Midbrain (tissue), 1 donor: ENCODE measurements at places on chromosomes 3 and 15.

- DNase-seq = no peak
Measured at GRCh38 chr3:37739579-37740290, 121.9 kb upstream of the CTDSPL start.

GRCh38 chr3:141430316-141430715, 56.5 kb upstream of the RASA2 start:
- no peak for DNase-seq

GRCh38 chr15:36612063-36612788, 32.8 kb downstream of the CDIN1 start:
- no peak for DNase-seq

DNA sequence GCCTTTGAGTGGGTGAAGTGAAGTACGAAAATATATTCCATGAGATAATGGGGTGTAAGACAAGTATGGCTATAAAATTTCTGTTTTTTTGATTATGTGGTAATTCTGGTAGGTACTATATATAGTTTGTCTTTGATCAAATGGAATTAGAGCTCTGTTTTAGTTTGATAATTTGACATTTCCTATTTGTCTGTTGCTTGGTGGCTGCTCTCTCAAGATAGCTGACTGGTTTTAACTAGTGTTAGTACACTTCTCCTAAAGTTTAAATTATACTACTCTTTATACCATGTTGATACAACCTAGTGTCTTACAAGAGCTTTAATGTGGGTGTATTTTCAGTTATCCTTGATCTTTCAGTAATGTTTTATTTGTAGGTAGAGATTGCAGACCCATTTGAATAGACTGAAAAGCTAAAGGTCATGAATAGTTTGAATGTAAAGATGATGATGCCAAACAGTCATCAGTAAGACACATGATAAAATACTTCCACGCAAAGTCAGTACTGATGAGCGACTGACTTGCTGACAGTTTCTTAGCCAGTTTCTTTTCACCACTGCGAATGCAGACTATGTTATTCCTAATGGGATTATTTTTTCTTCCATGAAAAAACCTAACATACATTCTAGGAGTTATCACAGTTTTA, 15.2 kb downstream of the SACM1L start:
- DNase-seq = no peak
